Left hindlimb (tissue), 1 donor: ENCODE measurements at places on chromosomes 2 and 18.

GRCh38 chr2:122750095-122750494 is 994.6 kb downstream of the TSN start:
- DNase-seq: no peak

- no peak for DNase-seq
Measured at GRCh38 chr2:157875641-157876065, 477 bp downstream of the ACVR1 start.

DNA sequence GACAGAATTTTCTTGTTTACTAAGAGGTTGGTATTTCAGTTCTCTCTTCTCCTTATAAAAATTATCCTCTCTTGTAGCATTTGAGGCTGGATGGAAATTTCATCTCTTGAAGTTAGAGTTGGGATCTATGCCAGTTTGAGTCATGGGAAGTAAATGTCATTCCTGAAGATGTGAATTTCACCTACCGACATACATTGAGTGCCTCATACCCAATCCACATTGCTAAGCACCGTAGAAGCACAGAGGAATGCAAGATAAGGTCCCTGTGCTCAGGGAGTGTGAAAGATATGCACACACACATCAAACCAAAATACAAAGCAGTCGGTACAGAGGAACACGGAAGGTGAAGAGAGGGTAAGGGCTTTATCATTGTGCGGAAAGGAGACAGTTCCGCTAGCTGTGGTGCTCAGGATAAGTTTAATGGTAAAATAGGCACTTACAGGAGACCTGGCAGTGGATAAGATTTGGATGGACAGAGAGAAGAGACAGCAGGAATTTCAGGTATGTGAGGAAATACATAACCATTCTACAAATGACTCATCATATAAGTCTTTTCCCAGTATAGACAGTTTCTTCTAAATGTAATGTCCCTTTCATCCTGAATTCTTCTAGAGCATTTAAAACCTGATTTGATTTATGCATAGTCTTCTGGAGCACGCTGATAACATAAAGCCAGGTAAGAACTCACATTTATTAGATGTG is 205.3 kb upstream of the ST6GAL2 start:
- no peak for DNase-seq

DNA sequence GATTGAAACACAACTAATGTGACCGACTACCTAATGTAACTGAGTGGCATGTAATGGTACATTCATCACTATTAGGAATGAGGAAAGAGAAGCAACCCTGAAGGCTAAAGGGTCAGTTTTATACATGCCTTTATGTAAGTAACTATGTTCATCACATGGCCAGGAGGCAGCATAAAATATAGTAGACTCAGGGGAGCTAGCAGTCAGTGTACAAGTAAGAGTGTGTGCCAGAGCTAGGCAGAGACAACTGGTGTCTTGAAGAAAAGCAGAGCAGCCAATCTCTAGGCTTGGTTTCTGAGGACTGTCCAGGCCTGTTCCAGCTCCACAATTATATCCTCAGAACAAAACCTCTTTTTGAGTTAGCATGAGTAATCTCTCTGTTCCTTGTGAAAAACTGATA is 18.1 kb downstream of the SMAD2 start:
- DNase-seq: no peak

GRCh38 chr2:45634223-45634622 is 17.3 kb upstream of the PRKCE start:
- DNase-seq: no peak

DNA sequence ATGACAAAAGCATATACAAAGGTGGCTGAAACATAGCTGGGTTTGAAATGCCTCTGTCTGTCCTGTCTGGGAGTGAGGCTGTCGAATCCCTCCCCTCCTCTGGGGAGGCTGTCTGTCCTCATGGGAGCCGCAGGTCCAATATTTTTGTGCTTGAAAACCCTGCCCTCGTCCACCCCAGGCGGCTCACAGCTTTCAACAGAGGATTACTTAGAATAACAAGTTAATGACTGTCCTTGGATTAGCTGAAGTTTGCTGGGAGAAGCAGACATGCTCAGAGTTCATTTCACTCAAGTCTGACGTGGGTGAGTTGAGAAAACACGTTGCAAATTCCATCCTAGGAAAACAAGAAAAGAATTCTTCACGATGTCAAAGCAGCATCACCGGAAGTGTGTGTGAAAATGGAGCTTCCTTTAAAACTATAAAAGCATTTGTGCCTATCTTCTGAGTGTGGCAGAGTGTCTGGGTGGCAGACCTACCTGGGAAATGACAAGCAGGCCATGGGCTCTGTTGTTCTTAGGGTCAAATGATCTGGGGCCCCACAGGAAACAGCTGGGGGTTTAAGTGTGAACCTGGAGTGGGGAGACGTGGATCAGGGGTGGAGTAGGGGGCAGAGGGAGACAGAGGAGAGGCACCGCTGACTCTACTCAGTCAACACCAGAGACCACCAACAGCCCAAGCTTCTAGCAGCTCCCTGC is 77.1 kb downstream of the DDX1 start:
- no peak for DNase-seq

DNA sequence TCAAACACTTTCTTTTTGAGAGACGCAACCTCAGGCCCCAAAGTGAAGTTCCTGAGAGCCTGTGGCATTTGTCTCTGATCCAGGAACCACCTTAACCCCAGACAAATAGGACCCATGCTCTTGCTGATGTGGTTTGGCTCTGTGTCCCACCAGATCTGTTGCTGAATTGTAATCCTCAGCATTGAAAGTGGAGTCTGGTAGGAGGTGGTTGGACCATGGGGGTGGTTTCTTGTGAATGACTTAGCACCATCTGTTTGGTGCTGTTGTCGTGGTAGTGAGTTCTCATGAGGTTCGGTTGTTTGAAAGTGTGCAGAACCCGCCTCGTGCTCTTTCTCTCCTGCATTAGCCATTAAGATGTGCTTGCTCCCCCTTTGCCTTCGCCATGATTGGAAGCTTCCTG is 252.6 kb downstream of the FAM210A start:
- DNase-seq: no peak

- no peak for DNase-seq
Measured at GRCh38 chr2:134550566-134551164, 168.1 kb downstream of the TMEM163 start.

- no peak for DNase-seq
Measured at GRCh38 chr2:1137264-1137663, 186.6 kb downstream of the SNTG2 start.

GRCh38 chr2:11833601-11834000 is 87.2 kb downstream of the LPIN1 start:
- DNase-seq: no peak

- DNase-seq: no peak
Measured at GRCh38 chr2:214995926-214996670, 142.3 kb downstream of the ABCA12 start.

DNA sequence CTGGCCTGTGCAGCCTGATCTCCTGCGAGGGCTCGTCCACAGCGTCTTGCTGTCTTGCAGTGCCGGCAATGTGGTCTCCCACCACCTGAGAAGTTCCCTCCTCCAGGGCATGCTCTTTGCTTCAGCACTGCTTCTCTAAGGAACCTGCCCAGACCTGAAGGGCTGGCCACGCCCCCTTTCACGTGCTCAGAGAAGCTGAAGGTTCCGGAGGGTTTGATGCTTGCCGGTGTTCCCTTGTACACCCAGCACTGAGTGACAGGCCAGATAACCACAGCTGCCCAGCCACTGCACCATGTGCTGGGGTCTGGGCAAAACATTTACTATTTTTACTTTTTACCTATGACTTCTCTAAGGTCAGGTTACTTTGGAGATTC is 1.7 kb upstream of the POLR2D start:
- peak; percentile 45 for DNase-seq

- peak; percentile 58 for DNase-seq
Measured at GRCh38 chr2:239943991-239944631, 81.0 kb downstream of the NDUFA10 start.
